ENCODE measurements at places on chromosomes 16 and 17. TPM values are rescaled to one million over a fixed set of nuclear protein-coding genes. Genes with fewer than 3 reads are reported as not detected.

Gene FAM171A2
- polyA plus RNA-seq = 28.2 TPM

Gene TSPOAP1
- 62.3 TPM for polyA plus RNA-seq

Gene P2RX1
- 0.67 TPM for polyA plus RNA-seq

Gene VMO1
- polyA plus RNA-seq = 0.33 TPM

Gene PMP22
- 55.4 TPM for polyA plus RNA-seq

GRCh38 chr17:6558932-6559752 is 2.8 kb upstream of the PITPNM3 start:
- peak; percentile 79 for DNase-seq

GRCh38 chr17:78882540-78883088 is 20.4 kb downstream of the CEP295NL start:
- DNase-seq = no peak

GRCh38 chr16:56373003-56373402 is 52.3 kb downstream of the AMFR start:
- DNase-seq = peak; percentile 79

- no peak for DNase-seq
These were observed 43.9 kb upstream of the SSTR5 start for GRCh38 chr16:1028524-1029258.

- DNase-seq = no peak
These were observed 12.5 kb downstream of the SMCR8 start for GRCh38 chr17:18327556-18327955.

DNA sequence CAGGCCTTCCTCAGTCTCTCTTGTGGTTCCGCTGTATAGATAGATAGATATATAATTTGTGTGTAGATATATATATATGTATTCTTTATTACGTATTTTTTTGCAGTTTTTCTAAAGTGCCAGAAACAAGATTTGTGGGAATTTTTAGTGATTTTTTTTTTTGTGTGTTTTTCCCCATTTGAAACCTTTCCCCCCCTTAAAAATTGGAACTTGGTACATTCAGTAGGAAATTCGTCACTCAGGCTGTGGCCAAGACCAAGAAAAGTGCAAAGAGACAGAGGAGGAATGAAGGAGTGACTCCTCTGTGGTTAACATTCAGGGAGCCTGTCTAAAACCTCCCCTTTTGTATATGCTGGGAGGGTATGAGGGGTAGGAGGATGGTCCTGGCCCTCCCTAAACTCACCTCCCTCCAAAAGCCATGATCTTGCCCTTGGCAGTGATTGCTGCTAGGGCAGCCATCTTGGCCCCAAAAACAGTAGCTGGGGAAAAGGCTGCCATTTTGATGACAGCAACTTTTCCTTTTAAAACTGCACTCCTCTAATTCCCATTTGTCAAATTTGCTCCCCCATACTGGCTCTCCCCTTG is 15.2 kb downstream of the CHRNB1 start:
- no peak for DNase-seq

DNA sequence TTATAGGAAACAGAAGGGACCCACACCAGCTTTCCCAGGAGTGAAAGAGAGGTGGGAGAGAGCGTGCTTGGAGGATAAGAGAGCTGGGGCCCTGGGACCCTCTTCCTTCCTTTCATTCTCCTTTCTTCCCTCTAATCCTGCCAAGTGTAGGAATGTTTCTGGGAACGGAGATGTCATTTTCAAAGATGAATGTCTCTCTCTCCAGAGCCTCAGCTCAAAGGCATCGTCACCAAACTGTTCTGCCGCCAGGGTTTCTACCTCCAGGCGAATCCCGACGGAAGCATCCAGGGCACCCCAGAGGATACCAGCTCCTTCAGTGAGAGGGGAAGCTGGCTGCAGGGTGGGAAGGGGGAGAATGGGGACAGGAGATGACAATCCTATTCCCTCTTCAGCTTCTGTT is 2.0 kb downstream of the FGF11 start:
- no peak for DNase-seq

- DNase-seq = no peak
These were observed 4.3 kb upstream of the MYH3 start for GRCh38 chr17:10661437-10661836.

DNA sequence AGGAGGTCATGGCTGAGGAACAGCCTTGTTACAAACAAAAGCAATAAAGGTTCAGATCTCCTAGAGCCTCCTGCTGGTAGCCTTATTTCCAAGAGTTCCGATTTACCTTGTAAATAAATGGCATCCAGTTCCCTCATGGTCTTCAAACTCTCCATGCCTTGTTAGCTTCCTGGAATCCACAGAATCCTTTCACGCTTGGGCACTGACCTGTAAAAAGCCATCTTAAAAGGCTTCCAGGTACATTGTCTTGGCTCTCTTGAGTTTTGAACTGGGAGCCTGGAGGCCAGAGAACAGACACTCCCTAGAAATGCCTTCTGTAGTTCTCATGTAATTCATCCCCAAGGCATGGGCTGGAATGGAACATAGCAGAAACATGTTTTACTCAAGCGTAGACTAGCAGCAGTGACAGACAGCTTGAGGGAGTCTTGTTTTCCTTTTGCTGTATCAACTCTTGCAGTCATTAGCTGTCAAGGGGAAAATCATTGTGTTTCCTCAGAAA is 207.9 kb downstream of the SNX29 start:
- DNase-seq = peak; percentile 58

DNA sequence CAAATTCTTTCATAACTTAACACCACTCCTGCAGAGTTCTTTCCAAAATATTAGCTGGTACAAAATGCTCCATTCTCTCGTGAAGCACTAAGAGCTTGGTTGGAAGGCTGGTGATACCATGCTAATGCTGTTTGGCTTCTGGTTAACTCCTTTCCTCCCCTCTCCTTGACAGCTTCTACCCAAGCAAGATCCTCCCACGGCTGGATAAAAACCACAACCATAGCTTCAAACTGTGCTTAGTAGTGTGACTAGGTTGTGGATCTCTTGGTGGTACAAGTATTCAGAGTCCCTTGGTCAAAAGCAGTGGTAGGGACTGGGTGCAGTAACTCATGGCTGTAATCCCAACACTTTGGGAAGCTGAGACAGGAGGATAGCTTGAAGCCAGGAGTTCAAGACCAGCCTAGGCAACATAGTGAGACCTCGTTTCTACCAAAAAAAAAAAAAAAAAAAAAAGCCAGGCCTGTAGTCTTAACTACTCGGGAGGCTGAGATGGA is 2.3 kb downstream of the PHAF1 start:
- DNase-seq = no peak

DNA sequence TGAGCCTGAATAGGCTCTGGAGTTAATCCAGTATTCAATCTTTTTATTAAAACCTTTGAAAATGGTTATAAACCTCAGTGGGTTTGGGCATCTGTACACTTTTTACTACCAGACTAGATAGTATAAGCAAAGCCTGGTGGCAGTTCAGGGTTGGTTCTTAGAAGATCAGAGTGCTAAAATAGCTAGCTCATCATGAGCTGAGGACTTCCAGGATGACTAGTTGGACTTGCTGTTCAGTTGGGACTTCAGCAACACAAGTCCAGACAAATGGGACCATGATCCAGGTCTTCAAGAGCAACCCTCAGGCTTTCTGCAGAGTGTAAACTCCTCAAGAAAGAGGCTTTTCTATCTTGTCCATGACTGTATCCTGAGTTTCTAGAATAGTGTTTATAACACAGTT is 1.2 kb upstream of the ZNF19 start:
- DNase-seq = no peak

GRCh38 chr16:54934481-54935265 is 4.0 kb downstream of the IRX5 start:
- DNase-seq = peak; percentile 52

- peak; percentile 44 for DNase-seq
These were observed 23.0 kb upstream of the SLC38A8 start for GRCh38 chr16:84065536-84066132.
